Tibial nerve (tissue), 4 donors: ENCODE measurements at places on chromosomes 12 and 14.

DNA sequence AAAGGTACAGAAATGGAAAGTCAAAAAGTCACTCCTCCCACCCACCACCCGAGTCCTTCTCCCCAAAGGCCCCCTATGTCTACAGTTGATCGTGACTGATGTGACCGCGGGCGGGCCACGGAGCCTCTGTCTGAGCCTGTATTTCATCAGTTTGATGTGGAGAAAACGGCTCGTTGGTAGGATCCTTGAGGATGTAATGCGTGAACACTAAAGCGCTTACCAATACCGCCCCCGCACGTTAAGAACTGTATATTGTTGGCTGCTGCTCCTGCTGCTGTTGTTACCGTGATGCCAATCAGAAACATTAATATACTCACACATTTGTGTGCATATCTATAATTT lies 24.6 kb upstream of the UBC start:
- DNase-seq, result peak; percentile 77

DNA sequence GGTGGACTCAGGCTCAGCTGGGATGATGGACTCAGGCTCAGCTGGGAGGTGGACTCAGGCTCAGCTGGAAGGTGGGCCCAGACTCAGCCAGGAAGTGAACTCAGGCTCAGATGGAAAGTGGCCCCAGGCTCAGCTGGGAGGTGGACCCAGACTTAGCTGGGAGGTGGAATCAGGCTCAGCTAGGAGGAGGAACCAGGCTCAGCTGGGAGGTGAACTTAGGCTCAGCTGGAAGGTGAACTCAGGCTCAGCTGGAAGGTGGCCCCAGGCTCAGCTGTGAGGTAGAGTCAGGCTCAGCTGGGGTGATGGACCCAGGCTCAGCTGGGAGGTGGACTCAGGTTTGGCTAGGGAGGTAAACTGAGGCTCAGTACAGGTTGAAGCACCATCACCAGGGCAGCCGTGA lies 21.8 kb upstream of the C14orf180 start:
- no peak for DNase-seq

- no peak for DNase-seq
Observed at GRCh38 chr14:93100570-93100969, 15.2 kb downstream of the ITPK1 start.

DNA sequence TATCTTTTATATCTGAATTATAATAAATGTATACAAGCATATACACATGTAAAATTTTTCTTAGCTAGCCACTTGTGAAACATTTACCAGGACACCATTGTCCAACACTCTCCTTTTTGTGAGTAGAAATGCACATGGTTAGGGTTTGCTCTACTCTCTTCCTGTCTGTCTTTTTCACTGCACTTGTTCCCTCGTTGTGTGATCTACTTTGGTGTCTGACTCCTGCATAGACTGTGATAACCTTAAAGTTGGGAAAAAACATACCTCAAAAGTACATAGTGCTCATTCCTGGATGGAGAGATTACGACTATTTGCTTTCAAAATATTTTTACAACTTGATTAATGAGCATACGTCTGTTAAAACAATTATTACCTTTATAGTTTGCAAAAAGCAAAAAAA lies 294.1 kb upstream of the FLRT2 start:
- DNase-seq, result no peak

- DNase-seq, result no peak
Observed at GRCh38 chr12:108107293-108107692, 21.8 kb upstream of the WSCD2 start.

- DNase-seq, result no peak
Observed at GRCh38 chr14:39617537-39617936, 185.3 kb upstream of the FBXO33 start.

- no peak for DNase-seq
Observed at GRCh38 chr12:120470150-120470784, 719 bp upstream of the SRSF9 start.

GRCh38 chr12:89781946-89782550 lies 73.4 kb upstream of the ATP2B1 start:
- no peak for DNase-seq

DNA sequence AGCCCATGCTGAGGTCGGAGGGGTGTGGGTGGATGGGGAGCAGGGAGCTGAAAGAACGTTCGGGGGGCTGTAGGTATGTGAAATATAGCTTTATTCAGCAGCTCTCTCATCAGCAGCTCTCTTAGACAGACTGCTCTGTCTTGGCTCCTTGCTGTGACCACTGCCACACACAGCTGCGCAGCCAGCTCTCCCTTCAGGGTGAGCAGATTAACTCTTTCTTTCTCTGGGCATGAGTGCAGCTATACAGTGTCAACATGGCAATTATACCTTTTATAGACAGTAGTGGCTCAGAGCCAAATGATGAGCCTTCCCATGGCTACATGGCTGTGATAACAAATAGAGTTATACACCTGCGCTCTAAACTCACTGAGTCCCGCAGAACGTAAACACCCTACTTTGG lies 137.7 kb upstream of the NEDD1 start:
- no peak for DNase-seq

DNA sequence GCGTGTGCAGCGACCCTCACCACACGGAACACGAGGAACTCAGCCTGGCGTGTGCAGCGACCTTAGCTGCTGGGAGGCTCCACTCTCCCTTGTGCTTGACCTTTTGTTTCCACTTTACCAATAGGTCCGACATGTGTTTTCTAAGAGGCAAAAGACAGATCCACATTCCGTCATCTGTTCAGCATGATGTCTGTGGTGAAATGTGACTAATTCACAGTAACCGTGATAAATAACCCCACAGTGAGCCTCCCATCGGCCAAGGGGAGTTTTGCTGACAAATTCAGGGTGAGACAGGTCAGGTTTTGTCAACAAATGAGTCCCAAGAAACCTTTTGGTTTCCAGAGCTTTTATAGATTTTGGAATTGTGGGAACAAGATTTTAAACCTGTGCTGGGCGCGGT lies 55.9 kb downstream of the MOK start:
- DNase-seq, result no peak

GRCh38 chr12:106113824-106114446 lies 24.8 kb downstream of the NUAK1 start:
- no peak for DNase-seq

DNA sequence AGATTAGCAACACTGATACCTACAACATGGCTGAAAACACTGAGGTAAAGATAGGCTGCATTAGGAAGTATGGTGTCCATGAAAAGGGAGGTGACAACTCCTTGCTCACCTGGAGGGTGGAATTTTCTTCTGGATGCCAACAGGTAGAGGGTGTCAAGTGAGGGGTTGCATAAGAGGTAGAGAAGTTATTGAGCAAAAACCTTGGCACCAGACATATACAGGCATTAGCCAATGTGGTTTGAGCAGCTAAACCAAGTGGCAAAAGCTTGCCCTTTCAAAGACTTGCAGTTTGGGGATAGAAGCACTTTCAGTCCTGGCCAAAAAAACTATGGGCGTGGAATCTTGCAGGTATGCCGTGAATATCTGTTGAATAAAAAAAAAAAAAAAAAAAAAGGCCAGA lies 3.8 kb downstream of the RITA1 start:
- no peak for DNase-seq

GRCh38 chr12:85807730-85808129 lies 28.5 kb downstream of the RASSF9 start:
- DNase-seq, result no peak

- DNase-seq, result no peak
Observed at GRCh38 chr14:59308086-59308485, 119.6 kb downstream of the DAAM1 start.

- no peak for DNase-seq
Observed at GRCh38 chr12:2332947-2333346, 280.2 kb downstream of the CACNA1C start.

DNA sequence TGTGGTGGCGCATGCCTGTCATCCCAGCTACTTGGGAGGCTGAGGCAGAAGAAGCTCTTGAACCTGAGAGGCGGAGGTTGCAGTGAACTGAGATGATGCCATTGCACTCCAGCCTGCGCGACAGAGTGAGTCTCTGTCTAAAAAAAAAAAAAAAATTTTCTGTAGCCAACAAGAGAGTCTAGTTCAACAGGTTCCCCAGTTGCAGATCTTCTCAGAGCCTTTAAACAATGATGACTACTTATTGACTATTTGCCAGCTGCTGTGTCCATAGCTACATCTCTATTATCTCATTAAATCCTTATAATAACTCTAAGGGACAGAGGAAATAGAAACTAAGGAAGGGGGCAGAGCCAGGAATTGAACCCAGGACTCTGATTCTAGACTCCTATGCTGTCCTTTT lies 15.2 kb upstream of the MYL2 start:
- DNase-seq, result no peak

GRCh38 chr14:32588448-32589320 lies 259.6 kb downstream of the AKAP6 start:
- DNase-seq, result no peak

- DNase-seq, result no peak
Observed at GRCh38 chr14:62778852-62779251, 266.4 kb downstream of the KCNH5 start.

GRCh38 chr12:25812295-25812694 lies 146.2 kb upstream of the RASSF8 start:
- DNase-seq, result no peak

DNA sequence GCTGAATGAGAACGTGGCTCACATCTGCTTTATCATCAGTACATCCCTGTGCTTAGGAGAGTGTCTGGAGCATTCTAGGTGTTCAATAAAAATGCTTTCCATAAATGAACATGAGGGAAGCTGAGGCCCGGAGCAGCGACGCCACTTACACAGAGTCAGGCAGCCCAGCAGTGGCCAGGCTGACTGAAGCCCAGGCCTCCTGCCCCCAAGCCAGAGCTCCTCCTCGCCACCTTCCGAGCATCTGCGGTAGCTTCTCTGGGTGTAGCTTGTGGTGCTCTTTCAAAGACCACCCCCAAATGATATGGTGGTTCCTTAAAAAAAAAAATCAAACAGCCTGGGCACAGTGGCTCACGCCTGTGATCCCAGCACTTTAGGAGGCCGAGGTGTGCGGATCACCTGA lies 88.8 kb downstream of the FBXL14 start:
- DNase-seq, result no peak

DNA sequence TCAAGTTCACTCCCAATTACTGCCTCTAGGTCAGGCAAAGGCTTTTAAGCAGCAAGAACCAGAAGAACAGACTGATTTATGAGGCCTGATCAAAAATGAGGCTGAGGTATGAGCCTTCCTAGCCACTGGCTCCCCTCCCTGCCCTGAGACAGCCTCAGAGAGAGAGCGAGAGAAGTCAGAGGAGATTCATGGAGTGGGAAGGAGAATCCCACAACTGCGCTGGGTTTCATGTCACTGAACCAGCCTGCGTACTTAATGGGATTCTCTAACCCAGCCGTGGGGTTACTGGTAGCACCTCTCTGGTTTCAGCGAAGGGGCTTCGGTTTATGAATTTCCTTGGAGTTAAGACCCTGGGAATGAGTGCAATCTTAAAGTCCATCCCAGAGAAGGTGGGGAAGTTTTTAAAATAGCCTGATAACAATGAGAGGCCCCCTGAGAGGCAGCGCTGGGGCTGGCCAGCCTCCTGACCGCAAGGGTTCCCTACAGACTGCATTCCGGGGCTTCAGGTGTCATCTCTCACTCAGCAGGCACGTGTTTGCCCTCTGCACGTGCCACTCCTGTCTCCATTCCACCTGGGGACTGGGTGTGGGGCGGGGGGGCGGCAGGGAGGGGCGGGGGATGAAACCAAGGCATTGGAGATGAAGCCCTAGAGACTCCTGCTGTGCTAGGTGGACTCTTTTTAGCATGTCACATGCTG lies 6.1 kb upstream of the GPRC5A start:
- DNase-seq, result no peak

DNA sequence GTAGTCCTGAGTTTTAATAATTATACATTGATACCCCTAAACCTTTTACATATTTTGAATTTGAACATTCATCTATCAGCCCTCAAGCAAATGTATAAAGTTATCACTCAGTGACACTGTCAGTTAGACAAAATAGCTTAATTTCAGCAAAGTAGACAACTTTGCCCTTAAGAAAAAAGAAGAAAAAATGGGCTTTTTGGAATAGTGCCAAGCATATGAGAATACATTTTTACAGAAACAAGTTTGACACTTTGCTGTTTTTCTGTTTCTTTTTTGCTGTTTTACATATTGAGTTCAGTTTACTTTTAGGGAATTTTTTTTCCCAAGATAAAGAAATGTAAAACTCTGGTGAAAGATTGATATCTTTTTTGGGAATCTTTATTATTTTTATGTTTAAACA lies 14.3 kb downstream of the TBK1 start:
- DNase-seq, result no peak

GRCh38 chr12:89650239-89650638 lies 58.4 kb downstream of the ATP2B1 start:
- no peak for DNase-seq

GRCh38 chr12:131892711-131893604 lies 1.5 kb upstream of the ULK1 start:
- no peak for DNase-seq

DNA sequence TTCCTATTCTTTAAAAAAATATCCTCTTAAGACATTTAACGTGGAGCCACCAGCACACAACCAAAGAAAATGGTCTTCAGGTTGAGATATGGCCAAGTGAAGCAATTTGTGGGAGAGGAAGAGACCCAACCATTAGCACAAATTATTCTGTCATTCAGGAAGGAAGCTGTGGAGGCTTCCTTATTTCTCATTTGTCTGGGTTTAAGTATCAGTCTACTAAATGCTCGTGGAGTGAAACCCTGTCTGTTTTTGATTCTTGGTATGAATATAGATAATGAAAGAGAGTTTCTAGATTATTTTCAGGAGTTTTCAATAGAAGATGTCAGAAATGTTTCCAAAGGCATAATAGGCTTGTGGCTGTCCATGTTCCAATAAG lies 125.1 kb downstream of the GPR65 start:
- no peak for DNase-seq

DNA sequence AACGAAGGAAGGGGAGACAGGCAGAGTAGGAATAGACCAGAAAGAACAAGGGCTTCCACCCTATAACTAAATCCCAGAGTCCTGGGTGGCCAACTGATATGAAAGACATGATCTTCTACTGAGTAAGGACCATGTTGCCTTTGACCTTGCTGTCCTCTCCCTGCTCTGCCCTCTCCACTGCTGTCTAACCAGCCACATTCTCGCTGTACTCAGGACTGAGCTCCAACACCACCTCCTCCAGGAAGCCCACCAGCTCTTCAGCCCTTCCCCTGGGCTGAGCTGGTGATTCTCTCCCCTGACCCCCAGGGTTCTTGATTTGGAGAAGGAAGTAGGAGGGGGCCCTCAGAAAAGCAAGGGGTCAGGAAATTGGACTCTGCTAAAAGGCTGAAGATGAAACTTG lies 159.2 kb downstream of the DICER1 start:
- DNase-seq, result no peak

DNA sequence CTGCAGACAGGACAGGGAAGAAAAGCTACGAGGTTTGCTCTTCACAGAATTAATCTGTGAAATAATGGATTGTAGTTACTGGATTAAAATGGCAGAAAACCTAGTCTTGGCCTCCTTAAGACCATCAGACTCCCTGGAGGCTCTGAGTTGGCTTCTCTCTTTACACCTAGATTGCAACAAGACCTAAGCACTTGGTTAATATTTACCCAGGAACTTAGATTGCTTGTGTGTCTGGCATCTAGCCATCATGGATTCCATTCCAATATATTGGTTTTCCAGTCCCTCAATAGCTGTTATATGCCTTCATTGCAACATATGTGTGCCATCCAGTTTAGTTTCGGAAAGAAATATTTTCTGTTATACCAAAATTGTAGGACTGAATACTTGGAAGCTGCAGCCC lies 1.9 kb upstream of the GTF2A1 start:
- DNase-seq, result no peak

GRCh38 chr12:19404242-19404880 lies 34.9 kb upstream of the AEBP2 start:
- no peak for DNase-seq
